Activated T-helper 1 cell treated with anti-CD3 and anti-CD28 coated beads, Interleukin-2, amount 50 U/mL, for 16 hours (primary cell): ENCODE measurements at places on chromosomes 2 and 18.

GRCh38 chr2:104952976-104953375, 84.9 kb upstream of the MRPS9 start:
- no peak for DNase-seq

DNA sequence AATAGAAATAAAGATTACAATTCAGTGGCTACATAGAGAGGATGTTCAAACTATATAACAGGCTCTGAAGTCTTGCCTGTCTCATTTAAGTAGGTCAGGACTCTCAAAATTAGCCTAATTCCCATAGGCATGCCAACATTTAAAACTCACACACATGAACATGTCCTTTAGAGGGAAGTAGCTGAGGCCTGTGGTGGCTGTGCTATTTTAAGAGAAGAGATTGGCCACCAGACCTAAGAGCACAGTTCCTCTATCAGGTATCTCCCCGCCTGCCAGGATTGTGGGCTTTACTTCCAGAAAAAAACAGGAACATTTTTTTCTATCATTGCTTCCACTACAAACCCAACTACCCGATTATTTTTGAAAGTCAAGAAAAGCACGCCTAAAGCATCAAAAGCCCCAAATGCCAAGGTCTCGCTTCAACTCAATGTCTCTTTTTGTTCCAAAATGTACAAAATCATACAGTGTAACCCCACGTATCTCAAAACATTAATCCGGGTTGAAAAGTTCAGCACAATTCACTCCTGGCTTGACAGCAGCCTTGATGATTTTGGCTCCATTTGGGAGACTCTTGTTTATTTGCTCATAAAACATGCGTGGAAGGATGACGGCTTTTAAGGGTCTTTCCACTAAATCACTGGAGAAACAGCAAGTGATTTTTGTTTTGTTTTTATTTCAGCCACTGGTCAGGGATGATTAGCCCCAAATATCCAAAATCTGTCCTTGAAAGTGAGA, 15.3 kb downstream of the FHL2 start:
- DNase-seq: no peak

DNA sequence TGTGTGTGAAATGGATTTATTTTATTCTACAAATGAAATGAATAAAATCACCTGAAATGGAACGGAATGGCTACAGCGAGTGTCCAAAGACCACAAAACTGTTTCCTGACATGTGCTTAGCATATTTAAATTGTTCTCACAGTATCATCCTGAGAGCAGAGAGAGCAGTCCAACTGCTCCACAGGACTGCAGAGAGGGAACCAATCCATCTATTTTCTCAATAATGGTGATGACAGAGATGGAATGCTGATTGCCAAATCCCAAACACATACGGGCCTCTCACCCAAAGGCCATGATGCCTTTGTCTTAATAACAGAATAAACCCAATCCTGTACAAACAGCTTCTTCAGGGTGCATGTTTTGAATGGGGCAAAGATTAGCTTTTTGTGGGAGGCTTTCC, 41.1 kb downstream of the STAT1 start:
- DNase-seq: no peak

- DNase-seq: no peak
Observed at GRCh38 chr2:209830722-209831465, 59.3 kb downstream of the UNC80 start.

DNA sequence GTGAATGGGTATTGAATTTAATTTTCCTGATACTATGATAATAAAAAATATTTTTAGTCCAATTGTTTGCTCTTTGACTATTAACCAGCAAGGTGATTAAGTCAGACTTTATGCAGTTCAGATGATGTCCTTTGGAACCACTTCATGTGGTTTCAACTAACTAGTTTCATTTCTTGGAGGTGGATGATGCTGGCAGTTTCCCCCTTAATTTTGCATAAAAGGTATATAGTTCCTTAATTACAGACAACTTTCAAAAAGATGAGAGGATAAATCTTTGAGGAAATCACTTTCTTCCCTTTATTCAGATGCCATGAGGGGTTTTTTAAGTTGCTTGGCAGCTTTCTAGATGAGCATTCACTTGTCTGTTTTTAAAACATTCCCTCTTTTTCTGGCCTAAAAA, 223.1 kb downstream of the PHLPP1 start:
- DNase-seq: no peak

- no peak for DNase-seq
Observed at GRCh38 chr2:40098786-40099470, 319.9 kb upstream of the THUMPD2 start.

DNA sequence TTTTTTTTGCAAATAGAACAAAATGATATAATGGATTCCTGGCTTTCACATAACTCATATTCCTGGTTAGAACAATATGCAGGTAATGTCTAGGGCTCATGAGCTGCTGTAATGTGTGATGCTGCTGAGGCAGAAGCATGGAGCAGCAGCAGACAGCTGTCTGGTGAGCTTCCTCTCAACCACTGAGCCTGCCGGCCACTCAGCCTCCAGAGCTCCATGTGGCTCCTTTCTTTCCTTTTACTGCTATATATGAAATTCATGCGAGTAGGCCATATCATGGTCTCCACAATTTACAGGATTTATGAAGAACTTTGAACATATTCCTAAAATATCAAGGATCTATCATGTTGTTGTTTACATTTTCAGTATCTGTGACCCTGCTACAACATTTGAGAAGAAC, 120.9 kb downstream of the MEP1B start:
- no peak for DNase-seq

- DNase-seq: no peak
Observed at GRCh38 chr2:26487192-26487591, 9.3 kb upstream of the OTOF start.

DNA sequence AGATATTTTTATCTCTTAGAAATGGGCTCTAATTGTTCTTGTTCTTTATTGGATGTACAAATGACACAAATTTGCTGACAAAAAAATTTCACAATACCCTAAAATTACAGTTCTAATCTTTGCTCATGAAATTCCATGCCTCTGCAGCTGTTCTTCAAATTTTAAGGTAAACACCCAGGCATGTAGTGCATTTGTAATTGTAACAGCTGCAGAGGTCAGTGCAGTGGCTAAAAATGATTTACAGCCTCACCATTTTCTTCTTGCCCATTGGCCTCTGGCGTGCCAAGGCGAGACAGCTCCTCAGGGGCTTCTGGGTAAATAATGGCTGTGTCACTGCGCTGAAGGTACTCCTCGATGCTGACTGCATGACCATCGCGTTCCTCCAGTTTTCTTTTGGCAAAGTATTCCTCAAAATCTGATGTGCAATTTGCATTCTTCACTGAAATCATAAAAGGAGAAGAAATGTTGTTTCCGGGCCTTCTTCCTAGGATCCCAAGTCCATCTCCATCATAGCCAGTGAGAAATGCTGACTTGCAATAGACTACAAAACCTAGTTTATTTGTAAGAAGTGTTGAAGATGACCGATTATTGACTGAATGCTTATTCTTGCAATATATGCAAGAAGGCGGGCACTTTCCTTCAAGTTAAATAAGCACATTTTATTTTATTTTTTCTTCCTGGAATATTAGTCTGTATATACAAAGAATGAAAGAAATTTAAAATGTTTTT, 115.2 kb downstream of the ZEB2 start:
- DNase-seq: no peak

DNA sequence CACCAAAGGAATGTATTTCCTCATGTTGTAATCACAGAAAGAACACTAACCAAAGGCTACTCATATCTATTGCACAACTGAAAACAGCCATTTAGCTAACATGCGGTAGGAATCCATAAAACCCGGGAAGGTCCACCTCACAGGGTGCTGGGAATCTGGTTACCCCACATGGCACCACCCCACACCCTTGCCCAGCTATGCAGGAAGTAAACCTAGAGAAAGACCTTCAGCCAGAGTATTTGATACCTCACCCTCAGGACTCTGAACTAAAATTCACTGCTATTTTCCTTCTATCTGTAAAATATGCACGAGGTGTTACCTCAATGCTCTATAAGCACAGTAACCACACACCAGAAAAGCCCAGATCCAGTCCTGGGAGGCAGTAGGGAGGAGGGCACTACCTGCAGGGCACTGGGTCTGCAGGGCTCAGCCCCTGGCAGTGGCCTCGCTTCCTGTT, 45.8 kb downstream of the PTPN2 start:
- DNase-seq: no peak

GRCh38 chr2:171247741-171248662, 87.3 kb upstream of the TLK1 start:
- DNase-seq: no peak

- no peak for DNase-seq
Observed at GRCh38 chr2:162002623-162003235, 71.3 kb downstream of the DPP4 start.

DNA sequence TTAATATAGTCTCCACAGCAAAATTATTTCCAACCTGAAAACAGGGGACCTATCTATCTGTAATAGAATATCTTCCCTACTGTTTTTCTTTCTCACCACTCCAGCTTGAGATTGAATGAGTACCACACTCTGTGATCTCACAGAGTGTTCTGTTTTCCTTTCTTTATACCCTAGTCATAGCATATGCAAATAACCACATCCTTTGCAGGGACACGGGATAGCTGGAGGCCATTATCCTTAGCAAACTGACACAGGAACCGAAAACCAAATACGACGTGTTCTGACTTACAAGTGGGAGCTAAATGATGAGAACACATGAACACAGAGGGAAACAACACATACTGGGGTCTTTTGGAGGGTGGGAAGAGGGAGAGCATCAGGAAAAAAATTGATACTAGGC, 224.7 kb downstream of the SLC8A1 start:
- DNase-seq: no peak

- DNase-seq: no peak
Observed at GRCh38 chr2:209556354-209556961, 132.6 kb downstream of the MAP2 start.

DNA sequence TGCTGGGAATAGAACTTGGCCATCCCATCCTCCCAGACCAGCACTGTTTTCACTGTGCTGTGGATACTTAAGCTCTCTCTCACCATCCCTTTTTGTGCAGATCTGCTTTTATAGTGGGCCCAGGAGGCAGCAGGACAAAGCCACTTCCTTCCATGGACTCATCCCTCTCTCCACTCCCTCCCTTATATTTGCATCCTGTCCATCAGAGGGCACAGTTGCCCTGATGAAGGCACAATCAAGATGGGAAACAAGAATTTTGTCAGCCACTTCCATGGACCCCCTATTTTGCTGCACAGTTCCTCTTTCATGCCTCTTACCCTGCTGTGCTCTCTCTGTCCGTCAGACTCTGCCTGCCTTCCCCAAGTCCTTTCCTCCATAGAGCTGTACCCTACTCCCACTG, 338.7 kb downstream of the HRH4 start:
- DNase-seq: no peak

DNA sequence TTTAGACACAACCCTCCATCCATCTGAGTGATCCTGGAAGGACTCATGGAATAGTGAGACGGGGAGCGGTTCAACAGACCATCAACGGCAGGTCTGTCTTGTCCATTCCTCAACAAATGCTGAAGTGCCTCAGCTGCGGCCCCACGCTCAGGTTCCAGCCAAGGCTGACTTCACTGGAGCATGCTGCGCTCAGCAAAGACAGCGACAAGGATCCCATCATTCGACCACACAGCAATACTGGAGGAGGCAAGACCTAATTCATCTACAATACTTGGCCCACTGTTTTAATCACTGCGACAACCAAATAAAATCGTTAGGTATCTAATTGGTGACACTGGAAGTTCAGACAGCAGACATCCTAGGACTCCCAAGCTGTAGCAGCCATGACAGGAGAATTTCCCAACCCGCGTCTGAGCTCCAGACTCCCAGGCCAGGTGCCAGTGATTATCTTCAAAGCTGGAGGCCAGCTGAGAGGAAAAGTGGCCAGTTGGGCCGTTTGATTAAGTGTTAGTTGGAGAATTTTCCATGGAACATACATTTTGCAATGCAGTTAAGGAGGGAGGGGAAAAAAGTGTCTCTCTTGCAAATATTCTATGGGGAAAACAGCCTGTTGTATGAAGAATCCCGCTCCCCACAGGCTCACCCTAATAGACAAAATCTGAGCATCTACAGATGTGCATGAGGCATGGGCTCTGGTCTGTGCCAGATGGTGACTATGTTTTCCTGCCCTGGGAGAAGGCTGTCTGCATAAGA, 92.5 kb upstream of the SLC35G4 start:
- no peak for DNase-seq

GRCh38 chr2:183993052-183993451, 605.3 kb upstream of the ZNF804A start:
- no peak for DNase-seq

- DNase-seq: no peak
Observed at GRCh38 chr2:160574468-160575140, 81.0 kb upstream of the RBMS1 start.

DNA sequence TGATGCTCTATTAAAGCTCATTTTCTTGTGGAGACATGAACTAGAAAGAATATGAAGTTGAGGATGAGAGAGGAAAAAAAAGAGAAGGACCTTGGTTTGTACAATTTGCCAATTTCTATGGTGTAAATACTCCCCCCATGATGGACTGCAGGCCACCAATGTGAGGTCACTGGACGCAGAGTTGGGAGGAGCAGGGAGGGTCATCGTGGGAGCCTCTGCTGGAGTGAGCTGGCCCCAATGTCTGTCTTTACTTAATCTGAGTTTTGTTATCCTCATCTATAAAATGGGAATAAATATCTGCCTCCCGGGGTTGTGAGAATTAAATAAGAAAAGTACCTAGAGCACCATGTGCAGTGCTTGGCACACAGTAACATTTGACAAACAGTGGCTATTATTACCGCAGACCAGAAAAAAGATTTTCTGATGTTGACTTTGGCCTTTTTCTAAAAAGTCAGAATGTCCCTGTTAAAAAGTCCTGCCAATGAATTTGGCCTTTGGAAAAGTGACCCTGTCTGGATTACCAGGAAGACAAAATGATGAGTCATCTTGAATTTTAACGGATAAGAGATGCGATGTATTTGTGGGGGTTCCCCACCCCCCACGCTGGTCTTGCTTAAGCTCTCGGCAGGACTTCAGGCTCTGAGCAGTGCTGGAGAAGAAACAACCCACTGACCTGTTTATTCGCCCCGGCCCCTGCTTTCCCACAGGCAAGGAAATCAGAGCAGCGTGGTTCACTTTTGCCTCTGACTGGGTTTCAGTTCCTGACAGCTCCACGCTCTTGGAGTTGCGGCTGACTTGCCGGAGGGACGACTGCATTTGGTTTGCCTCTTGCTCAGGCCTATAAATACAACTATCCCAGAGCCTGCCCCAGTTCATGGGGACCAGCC, 50.3 kb upstream of the FOSL2 start:
- DNase-seq: no peak

DNA sequence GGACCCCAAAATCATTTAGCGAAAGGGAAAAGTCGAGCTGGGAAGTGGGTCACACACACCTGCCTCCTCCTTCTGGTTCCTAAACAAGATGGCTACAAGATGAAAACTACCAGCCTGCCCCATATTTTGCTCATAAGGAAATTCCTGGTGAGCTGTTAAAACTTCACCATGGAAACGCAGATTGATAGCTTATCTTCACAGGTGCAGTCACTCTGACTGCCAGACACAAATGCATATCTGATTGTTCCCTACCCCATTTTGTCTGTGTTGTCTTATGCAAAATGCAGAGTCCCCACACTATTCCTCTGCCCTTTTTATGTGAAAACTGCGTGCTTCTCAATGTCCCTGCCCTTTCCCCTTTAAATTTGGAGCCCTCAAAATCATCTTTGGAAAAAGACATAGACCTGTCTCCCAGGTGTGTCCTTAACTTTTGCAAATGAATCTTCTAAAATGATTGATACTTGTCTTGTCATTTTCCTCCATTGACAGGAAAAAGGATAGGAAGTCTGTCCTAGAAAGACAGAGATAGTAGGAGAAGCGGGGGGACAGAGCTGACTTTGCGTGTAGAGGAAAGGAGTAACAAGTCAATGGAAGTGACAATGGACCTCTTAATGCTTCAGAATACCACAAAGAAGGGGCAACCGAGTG, 38.9 kb upstream of the THOC1 start:
- DNase-seq: no peak

- no peak for DNase-seq
Observed at GRCh38 chr18:11387880-11388279, 221.5 kb upstream of the SLC35G4 start.
